Mucosa of descending colon (tissue), 3 donors: ENCODE measurements at places on chromosomes 6 and 20.

- DNase-seq = no peak
Observed at GRCh38 chr6:89678531-89678930, 40.0 kb upstream of the LYRM2 start.

DNA sequence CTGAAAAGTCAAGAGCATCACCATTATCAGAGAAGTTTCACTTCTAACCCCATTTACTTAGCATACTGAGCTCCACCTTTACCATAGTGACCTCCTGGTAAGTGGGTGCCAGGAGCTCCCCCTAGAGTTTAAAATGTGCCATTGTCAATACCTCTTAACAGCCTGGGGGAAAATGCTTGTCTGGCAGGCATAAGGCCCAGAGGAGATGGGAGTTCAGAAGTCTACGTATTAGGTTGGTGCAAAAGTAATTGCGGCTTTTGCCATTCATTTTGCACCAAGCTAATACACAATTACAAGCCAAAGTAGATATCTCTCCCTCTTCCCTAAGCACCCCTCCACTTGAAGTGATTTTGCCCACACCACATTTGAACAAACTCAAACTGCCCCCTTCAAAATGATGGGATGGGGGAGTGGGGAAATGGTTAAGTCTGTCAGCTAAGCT, 919.0 kb downstream of the KIF16B start:
- no peak for DNase-seq

DNA sequence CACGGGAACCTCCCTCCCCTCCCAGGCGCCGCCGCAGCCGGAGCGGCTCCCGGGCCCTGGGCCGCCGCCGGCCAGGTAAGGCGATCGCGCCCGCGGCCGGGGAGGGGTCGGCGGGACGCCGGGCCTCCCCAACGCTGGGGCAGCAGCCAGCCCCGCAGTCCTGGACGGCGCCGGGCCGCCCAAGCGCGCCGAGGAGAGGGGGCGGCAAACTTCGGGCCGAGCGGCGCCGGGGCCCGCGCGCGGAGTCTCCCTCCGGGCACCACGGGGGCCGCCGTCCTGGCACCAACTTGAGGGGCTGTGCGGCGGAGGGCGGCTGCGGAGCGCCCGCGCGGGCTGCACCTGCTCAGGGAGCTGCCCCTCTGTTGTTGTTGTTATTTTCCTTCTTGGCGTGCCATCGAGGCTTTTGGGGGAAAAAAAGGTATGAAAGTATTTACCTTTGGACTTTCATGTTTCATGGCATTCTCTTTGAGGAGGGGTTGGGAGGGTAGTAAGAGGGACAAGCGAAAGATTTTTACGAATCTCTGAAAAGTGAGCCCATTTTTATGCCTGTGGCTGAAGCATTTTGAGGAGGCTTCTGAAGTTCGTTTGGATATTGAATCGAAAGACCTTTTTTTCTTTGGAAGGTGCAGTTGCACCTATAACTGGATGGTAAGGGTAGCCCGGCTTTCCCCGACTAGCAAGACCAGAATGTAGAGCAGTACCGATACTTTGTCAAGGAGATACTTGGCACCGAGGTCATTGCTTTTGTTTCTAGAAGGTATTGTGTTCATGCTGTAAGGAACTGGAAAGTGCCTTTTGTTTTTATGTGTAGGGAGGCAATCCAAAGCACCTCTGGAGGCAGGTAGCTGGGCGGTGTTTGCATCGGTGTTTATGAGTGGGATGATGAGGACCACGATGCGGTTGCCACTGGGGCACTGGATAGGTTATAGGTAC, at the start of gene RNF182:
RNF182 (plus strand) TSS at position 4 of the 933 bp plus-strand sequence. CDS start 52,168 bp downstream, outside the sequence.
- DNase-seq = no peak

GRCh38 chr6:132685009-132685408, 26.0 kb upstream of the TAAR1 start:
- DNase-seq = no peak

DNA sequence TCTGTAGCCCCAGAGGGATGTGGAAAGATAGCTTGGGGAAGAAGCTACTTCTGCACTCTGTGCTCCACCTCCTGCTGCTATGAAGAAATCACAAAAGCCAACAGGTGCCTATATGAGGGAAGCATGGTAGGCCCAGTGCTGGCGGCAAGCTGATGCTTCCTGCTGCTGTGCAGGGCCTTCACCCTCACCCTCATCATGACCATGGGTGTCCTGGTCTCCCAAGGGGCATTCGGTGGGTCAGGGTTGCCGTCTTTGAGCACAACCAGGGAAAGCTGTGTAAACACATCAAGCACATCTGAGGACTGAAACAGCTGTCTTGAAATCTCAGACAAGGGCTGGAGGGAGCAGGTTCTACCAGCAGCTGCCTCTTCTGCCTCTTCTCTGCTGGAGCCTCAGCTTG, 184.0 kb downstream of the FNDC1 start:
- DNase-seq = no peak

GRCh38 chr20:57794600-57795341, 85.0 kb upstream of the PMEPA1 start:
- no peak for DNase-seq

GRCh38 chr20:35539756-35540212, 2.1 kb upstream of the ERGIC3 start:
- peak; percentile 79 for DNase-seq

DNA sequence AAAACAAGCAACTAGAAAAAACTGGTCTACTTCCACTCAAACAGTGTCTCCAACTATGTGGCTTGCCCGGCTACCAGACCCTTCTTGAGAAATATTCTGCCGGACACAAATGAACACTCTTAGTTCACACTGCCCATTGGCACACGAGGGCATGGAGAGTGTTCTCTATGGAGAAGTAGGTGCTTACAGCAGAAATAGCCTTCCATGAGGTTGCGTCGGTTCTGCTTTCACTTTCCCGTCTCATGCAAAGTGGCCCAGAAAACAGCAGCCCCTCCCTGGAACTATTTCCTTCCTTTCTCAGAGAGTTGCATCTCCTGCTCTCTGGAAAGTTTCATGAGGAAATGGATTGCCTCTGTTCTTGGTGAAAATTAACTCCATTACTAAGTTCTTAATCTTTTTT, 9.5 kb upstream of the HLA-DOA start:
- DNase-seq = no peak

GRCh38 chr6:53312355-53312754, 36.4 kb downstream of the ELOVL5 start:
- DNase-seq = no peak
